ENCODE measurements at places on chromosomes 2 and 18.
A peak's percentile ranks its signal among the peaks of the same experiment; 100 is the strongest.

DNA sequence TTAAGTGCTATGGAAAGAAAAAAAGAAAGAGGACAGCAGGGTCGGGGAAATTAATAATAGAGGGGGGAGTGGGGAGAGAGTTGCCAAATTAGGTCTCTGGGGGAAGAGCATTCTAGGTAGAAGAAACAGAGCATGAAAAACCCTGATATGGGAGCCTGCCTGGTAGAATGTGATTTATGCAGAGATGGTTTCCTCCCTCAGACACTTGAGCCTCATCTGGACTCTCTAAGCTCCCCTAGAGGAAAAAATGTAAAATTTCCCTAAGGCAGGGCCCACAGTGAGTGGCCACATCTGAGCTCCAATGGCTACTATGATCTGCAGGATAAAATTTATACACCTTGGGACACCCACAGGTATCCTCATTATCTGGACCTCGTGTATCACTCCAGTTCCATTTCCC, 20.6 kb upstream of the EPAS1 start:
- DNase-seq, result no peak
- H3K4me1 ChIP-seq, result peaks cover 2% of the 10 kb centered on the region
- H3K27me3 ChIP-seq, result no peaks in the 10 kb centered on the region
- H3K27ac ChIP-seq, result no peak overlapping the region

- no peak for DNase-seq
- H3K27me3 ChIP-seq, result no peaks in the 10 kb centered on the region
- H3K27ac ChIP-seq, result no peak overlapping the region
- no peaks in the 10 kb centered on the region for H3K36me3 ChIP-seq
- H3K4me3 ChIP-seq, result peak overlapping the region; percentile 66
Observed at GRCh38 chr2:88690591-88691338, 708 bp upstream of the RPIA start.

DNA sequence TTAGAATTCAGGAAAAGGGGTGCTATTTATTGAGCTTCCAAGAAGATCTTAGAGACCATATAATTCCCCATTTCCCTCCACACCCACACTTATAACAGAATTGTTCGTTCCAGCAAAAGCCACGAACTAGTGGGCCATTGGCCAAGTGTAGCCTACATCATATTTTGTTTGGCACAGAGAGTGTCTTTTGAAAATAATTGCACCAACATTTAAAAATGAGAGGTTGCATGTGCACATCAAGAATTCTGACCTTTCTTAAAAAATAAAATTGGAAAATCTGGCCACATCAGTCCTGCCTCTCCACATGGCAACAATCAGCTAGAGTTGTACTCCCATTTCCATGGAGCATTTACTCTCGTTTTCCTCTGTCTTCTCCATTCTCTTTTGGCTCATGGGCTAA, 655.5 kb upstream of the FANCL start:
- no peaks in the 10 kb centered on the region for H3K36me3 ChIP-seq
- no peak for DNase-seq
- no peak overlapping the region for H3K4me3 ChIP-seq
- no peaks in the 10 kb centered on the region for H3K4me1 ChIP-seq

DNA sequence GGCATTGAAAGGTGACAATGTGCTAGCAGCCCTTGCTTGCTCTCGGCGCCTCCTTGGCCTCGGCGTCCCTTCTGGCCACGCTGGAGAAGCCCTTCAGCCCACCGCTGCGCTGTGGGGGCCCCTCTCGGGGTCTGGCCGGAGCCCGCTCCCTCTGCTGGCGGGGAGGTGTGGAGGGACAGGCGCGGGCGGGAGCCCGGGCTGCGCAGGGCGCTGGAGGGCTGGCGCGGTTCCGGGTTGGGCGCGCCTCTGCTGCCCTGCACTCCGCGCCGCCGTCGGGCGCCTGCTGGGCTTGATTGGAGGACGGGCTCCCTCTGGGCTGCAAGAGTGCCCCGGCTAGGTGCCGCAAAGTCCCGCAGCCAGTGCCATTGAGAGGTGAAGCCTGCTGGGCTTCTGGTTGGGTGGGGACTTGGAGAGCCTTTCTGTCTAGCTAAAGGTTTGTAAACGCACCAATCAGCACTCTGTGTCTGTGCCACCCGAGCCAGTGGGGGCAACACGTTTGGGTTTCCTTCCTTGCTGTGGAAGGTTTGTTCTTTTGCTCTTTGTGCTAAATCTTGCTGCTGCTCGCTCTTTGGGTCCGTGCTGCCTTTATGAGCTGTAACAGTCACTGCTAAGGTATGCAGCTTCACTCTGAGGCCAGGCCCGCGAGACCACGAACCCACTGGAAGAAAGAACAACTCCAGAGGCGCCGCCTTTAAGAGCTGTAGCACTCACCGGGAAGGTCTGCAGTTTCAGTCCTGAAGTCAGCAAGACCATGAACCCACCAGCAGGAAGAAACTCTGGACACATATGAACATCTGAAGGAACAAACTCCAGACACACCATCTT, 14.8 kb upstream of the IMP4 start:
- H3K4me1 ChIP-seq, result peaks cover 5% of the 10 kb centered on the region
- H3K36me3 ChIP-seq, result no peaks in the 10 kb centered on the region
- no peak overlapping the region for H3K27ac ChIP-seq
- no peaks in the 10 kb centered on the region for H3K27me3 ChIP-seq
- DNase-seq, result no peak

- H3K36me3 ChIP-seq, result no peaks in the 10 kb centered on the region
- no peaks in the 10 kb centered on the region for H3K27me3 ChIP-seq
- H3K4me3 ChIP-seq, result no peak overlapping the region
- H3K27ac ChIP-seq, result no peak overlapping the region
- H3K4me1 ChIP-seq, result no peaks in the 10 kb centered on the region
Observed at GRCh38 chr2:154391051-154391450, 307.4 kb upstream of the KCNJ3 start.

- DNase-seq, result no peak
- no peak overlapping the region for H3K27ac ChIP-seq
- H3K4me3 ChIP-seq, result no peak overlapping the region
- no peaks in the 10 kb centered on the region for H3K36me3 ChIP-seq
- H3K4me1 ChIP-seq, result no peaks in the 10 kb centered on the region
Observed at GRCh38 chr18:70659036-70659925, 370.4 kb downstream of the SOCS6 start.

DNA sequence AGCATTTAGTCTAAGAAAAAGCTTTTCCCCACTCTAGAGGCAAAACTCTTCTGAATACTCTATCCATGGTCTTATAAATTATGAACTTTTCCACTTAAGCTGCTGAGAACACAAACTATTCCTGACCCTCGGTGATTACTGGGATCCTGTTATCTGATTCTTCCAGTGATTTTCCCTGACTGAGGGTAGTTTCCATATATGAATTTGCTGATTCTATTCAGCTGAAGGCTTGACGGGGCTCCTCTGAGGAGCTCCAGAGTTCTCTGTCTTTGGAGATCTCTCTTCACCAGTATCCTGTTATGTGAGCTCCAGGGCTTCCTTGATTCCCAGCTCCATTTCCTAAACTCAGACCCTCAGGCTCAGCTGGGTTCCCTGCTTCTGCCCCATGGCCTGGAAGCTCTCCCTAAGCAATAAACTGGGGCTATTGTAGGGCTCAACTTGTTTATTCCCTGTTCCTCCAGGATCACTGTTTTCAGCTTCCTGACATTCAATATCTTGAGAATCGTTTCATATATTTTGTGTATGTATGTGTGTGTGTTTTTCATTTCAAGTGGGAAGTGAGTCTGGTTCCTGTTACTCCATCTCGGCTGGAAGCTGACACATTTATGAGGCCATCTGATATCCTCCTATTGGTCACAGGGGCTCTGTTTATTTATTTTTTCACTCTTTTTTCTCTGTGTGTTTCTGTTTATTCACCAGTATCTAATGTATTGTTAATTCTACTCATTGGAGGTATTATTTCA, 78.2 kb downstream of the ARHGAP28 start:
- no peaks in the 10 kb centered on the region for H3K36me3 ChIP-seq
- DNase-seq, result no peak
- H3K4me3 ChIP-seq, result no peak overlapping the region
- H3K27ac ChIP-seq, result no peak overlapping the region
- H3K4me1 ChIP-seq, result no peaks in the 10 kb centered on the region
- no peaks in the 10 kb centered on the region for H3K27me3 ChIP-seq

DNA sequence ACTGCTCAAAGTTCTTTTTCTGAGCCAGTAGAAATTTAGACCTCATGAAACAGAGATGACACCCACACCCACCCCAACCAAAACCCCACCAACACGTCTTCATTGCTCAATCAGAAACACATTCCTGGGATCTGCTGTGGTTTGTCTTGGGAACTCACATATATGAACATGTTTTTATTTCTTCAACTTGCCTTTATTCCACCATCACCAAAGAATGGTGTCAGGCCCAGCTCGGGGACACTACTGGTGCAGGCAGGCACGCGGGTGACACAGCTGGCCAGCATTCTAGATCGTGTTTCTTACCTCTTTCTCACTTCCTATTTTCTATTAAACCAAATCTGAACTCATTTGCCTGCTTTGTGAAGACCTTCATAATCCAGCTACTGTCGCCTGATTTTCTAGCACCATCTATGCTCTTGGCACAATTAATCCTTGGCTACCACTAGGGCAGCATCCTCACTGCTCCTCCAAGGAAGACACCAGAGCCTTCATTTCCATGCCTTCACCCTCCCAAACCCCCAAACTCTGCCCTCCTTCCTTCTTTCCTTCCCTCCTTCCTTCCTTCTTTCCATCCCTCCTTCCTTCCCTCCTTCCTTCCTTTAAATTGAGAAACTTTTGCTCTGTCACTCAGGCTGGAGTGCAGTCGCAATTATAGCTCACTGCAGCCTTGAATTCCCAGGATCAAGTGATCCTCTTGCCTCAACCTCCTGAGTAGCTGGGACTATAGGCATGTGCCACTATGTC, 157.1 kb downstream of the BCL2 start:
- no peak overlapping the region for H3K27ac ChIP-seq
- DNase-seq, result no peak
- no peaks in the 10 kb centered on the region for H3K27me3 ChIP-seq
- H3K4me1 ChIP-seq, result no peaks in the 10 kb centered on the region
- no peaks in the 10 kb centered on the region for H3K36me3 ChIP-seq

DNA sequence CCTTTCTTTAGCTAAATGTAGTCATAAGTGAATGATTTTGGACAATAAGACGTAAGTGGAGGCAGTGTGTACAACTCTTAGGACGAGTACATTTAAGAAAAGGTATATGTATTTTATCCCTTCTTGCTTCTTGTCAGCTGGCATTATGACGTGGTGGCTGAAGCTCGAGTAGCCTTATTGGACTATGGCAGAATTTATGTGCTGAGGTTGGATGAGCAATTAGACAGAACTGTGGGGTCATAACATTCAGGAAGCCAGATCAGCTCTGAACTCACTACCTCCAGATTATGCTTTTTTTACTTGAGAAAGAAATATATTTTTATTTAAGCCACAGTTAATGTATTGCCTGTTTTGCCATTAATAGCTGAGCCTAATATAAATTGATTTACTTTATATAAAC, 661.5 kb downstream of the ERBB4 start:
- no peak for DNase-seq
- no peaks in the 10 kb centered on the region for H3K36me3 ChIP-seq
- no peak overlapping the region for H3K4me3 ChIP-seq
- no peaks in the 10 kb centered on the region for H3K27me3 ChIP-seq

- no peaks in the 10 kb centered on the region for H3K36me3 ChIP-seq
- DNase-seq, result no peak
- H3K4me3 ChIP-seq, result no peak overlapping the region
- no peaks in the 10 kb centered on the region for H3K4me1 ChIP-seq
- H3K27ac ChIP-seq, result no peak overlapping the region
Observed at GRCh38 chr2:149892563-149892962, 305.0 kb upstream of the MMADHC start.
